ENCODE measurements at places on chromosomes 4 and X.

GRCh38 chr4:3461515-3462291 is 1.4 kb upstream of the DOK7 start:
- no peak for DNase-seq

DNA sequence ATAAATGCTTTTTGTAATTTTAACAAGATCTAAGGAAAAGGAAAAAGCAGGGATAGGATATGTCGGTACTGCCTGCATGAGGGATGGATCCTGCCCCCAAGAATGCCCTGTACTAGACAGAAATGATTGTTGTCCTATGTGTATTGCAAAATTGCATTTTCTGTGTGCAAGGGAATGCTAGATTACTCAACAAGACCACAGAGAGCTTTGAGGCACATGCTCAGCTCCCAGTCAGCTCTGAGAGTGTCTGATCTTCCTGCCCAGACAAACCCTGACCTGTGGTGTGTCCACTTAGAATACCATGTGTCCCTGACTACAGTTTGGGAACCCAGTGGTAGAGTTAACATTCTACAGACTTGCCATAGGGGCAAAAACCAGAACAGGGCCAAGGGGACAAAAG is 129.2 kb upstream of the PAK3 start:
- no peak for DNase-seq

- DNase-seq, result peak; percentile 66
Measured at GRCh38 chr4:118352843-118353533, at the start of gene PRSS12. PRSS12 (minus strand) TSS chr4:118353003; CDS start chr4:118352720, 283 bp downstream.

- DNase-seq, result peak; percentile 66
Measured at GRCh38 chr4:83180431-83180968, 66.0 kb upstream of the PLAC8 start.

DNA sequence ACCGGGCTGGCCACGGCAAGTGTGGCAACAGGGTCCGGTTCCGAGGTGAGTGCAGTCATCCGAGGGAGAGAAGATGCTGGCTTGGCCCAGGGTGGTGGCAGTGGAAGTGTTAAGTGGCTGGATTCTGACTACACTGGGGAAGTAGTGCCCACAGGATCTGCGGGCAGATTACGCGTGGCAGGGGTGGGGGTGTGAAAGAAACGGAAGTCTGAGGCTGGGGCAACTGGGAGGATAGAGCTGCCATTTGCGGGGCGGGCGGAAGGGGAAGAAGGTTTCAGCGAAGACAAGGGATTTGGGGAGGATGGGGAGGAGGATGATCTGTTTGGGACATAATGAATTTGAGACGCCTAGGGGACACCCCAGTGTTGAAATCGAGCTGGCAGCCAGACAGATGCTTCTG is 5.3 kb downstream of the RS1 start:
- DNase-seq, result no peak

DNA sequence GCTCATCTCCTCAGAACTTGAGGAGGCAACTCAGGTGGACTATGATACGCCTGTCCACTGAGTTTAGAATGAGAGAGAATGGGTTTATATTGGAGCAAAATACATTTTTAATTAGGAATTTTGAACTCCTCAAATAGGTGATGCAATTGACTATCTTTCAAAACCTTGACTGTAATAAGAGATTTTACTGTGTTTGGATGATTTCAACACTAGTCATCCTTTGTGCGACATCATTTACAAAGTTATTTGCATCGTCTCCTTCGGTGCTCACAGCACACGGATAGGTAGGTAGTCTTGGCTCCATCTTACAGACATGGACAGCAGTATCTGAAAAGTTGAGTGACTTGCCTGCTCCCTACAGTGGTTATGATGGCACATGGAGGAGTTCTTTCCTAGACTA is 67.0 kb downstream of the AASDH start:
- DNase-seq, result no peak
